ENCODE measurements at places on chromosomes 13 and 19.

- DNase-seq = no peak
Observed at GRCh38 chr19:46849610-46850009, 1.0 kb downstream of the AP2S1 start.

DNA sequence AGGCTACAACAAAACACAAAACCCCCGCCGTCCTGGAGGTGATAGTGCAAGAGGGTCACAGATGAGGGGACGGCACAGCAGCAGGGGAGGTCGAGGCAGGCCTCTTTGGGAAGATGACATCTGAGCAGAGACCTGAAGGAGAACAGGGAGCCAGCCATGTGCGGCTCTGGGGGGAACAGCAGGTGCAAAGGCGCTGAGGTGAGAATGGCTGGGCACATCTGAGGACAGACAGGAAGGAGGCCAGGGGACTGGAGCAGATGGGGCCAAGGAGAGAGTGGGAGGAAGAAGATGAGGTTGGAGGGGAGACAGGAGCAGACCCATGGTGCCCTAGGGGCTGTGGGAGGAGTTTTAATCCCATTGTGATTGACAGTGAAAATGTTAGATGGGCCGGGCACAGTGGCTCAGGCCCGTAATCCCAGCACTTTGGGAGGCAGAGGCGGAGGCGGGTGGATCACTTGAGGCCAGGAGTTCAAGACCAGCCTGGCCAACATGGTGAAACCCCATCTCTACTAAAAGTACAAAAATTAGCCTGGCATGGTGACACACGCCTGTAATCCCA is 1.8 kb upstream of the CKM start:
- DNase-seq = no peak

DNA sequence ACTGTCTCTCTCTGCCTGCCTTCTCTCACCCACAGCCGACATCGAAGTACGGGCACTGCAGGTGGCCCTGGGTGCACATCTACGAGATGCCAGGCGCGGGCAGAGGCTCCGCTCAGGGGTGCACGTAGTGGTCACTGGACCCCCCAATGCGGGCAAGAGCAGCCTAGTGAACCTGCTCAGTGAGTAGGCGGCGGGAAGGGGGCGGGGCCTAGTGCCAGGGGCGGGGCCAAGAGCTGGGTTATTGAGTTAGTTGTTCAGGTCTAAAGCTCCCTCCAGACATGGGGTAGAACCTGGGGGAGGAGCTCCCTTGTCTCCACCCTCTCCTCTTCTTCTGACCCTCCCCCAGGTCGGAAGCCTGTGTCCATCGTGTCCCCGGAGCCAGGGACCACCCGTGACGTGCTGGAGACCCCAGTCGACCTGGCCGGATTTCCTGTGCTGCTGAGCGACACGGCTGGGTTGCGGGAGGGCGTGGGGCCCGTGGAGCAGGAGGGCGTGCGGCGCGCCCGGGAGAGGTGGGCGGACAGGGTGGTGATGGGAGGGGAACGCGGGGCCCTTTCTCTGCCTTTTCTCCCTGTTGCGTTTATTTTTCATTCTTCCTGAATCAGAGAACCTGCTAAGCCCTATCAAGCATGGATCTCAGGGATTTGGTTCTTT is 1.9 kb downstream of the GTPBP3 start:
- DNase-seq = no peak

DNA sequence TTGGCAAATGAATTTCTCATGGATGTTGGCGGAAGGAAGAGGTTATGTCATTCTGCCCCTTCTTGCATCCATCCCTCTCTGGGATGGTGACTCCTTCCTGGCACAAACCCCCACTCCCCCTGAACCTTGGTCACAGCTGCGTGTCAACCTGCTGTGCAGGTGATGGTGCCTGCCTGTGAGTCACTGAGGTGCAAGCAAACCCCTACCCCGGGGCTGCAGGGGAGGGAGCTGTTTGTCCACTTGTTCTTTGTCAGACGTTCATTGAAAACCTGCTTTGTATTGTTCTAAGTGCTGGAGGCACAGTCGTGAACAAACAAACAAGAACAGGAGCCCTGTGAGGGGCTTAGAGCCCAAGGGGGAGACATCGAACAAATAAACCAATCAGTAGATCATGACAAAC is 2.0 kb upstream of the GAPDHS start:
- DNase-seq = no peak

GRCh38 chr13:78632996-78633395 is 26.0 kb downstream of the OBI1 start:
- DNase-seq = no peak

- no peak for DNase-seq
Observed at GRCh38 chr13:88068975-88069374, 397.8 kb downstream of the SLITRK5 start.

GRCh38 chr19:48858984-48859710 is 9.3 kb downstream of the PLEKHA4 start:
- no peak for DNase-seq

DNA sequence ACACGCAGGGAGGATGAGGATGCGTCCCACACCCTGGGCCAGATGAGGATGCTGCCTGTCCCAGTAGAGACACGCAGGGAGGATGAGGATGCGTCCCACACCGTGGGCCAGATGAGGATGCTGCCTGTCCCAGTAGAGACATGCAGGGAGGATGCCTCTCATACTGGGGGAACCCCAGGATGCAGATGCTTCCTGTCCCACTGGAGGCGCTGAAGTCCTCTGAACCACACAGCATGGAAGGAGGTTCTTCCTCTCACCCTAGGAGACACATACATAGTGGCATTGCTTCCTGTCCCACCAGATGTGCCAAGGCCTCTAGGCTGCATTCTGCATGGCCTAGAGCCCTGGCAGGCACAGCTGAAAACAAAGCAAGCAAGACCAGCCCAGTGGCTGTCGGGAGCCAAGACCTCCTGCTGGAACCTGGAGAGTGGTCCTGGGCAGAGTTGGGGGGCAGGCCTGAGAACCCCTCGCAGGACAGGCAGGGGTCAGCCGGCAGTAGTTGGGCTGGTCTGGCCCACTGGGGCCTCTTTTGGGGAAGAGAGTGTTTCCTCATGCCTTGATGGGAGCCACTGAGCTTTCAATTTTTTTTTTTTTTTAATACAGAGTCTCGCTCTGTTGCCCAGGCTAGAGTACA is 4.3 kb downstream of the HPN start:
- no peak for DNase-seq

DNA sequence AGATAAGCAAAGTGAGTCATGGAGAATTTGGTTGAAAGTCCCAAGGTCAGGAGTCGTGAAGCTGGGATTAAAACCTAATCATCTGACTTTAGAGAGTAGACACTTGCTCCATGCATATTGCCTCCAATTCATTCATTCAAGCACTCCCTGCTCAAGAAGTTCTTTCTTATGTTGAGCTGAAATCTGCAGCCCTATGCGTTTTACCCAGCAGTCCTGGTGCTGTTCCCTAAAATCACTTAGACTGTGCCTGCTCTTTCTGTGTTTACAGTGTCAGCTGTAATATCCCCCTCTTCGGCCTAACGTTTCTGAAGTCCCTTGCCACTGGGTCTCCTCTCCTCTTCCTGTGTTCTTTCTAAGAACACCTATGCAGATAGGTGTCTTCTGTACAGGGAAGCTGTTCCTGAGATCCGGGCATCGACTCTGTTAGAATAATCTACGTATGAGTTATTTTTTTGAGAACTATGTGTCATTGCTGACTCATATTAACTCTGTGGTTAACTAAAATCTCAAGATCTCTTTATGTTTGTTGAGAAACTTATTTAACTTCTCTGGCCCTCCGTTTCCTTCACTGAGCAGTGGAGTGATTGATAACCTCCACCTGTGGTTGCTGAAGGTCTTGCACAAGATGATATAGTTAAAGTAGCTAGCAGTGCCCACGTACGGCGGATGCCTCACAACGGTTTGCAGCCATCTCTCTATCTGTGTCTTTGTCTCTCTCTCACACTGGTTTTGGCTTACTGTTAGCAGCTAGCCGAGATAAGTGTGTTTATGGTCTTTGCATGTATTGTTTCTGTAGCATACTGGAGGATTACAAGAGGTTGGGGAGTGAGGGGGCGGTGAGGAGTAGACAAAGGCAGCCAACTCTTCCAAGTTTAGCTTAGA is 4.7 kb downstream of the ALOX5AP start:
- DNase-seq = no peak

DNA sequence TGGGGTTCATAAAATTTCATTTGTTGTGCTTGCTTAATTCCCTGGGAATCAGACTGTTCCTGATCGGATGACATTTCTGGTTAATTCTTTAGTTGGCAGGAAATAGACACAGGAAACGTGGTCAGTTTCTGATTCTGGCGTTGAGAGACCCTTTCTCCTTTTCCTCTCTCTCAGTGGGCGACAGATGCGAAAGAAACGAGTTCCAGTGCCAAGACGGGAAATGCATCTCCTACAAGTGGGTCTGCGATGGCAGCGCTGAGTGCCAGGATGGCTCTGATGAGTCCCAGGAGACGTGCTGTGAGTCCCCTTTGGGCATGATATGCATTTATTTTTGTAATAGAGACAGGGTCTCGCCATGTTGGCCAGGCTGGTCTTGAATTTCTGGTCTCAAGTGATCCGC is 10.8 kb downstream of the LDLR start:
- DNase-seq = no peak

- DNase-seq = no peak
Observed at GRCh38 chr13:36875431-36875830, 44.6 kb downstream of the SMAD9 start.

GRCh38 chr13:32587011-32587810 is 959 bp downstream of the PDS5B start:
- peak; percentile 20 for DNase-seq

GRCh38 chr19:35522745-35523327 is 5.3 kb downstream of the SBSN start:
- DNase-seq = no peak

- DNase-seq = no peak
Observed at GRCh38 chr13:100128373-100128772, 39.5 kb downstream of the PCCA start.

Data from NCI-H510A treated with DMSO at 0.1 percent for 48 hours (cell line).